ENCODE measurements at places on chromosomes 2 and 18. TPM values are rescaled to one million over a fixed set of nuclear protein-coding genes. Genes with fewer than 3 reads are reported as not detected.

Gene UGT1A9
- not detected for total RNA-seq

Gene WNT10A
- not detected for total RNA-seq

Gene GBX2
- total RNA-seq: not detected

Gene CCNT2
- total RNA-seq: 19.2 TPM
